ENCODE measurements at places on chromosomes 12 and 14.

GRCh38 chr12:94250130-94250529 is 101.8 kb downstream of the PLXNC1 start:
- DNase-seq = no peak

DNA sequence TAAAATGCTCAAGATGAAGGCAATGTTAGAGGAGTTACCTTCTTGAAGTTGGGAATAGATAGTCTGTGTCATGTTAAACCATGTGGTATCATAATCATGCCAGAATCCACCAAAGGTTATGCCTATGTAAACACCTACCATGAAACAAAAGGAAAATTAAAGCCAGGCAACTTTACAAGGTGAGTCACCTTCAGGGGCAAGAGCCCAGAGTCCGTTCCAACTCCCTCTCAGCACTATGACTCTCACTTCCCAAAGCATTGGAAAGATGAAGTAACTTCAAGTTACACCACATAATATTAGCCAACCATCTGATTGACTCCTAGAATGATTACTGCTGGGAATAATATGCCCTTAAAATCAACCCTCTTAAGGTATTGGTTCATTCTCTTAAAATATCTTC is 38.5 kb downstream of the CATSPERB start:
- DNase-seq = no peak

DNA sequence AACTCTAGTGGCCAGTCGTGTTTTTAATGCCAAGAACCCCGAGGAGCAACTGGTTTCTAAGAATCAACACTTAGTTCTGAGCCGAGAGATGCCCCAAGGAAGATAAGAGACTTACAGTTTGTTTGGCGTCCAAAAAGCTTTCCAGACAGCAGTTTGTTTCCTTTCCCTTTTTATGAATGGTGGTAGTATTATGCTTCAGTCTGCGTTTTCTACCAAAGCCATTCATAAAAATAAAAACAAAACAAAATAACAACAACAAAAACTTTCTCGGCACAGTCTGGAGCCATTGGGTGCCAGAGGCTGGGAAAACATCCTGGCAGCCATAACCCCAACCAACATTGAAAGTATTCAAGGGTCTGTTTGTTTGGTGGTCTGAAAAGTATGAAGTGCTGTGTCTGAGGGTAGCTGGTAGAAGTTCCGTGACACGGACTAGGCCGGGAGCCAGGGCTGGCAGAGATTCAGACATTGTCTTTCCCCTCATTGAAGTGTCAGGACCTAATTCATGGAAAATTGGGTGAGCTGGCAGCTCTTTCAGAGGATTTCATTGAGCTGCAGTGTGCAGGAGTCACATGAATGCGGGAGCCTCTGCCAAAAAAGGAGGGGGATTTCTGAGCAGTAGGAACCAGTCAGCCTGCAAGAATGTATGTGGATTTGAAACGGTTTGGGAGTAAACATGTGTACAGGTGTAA is 124.2 kb downstream of the HMGA2 start:
- no peak for DNase-seq

DNA sequence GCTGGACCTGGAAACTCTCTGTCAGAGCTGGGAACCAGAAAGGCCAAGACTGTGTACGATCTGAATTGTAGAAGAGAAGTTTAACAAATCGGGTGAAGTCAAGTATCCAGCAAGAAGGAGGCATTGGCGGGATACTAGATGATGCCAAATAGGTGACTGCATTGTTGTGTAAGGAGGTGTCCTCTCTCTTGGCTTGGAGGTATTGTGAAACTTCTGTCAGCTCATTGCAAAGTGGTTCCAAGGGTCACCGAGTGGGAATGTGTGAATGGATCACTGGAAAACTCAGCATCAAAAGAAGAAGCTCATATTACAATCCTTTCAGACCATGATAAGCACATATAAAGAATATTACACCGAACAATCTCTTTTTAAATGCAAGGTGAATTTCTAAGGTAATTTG is 11.7 kb downstream of the NAV3 start:
- no peak for DNase-seq

DNA sequence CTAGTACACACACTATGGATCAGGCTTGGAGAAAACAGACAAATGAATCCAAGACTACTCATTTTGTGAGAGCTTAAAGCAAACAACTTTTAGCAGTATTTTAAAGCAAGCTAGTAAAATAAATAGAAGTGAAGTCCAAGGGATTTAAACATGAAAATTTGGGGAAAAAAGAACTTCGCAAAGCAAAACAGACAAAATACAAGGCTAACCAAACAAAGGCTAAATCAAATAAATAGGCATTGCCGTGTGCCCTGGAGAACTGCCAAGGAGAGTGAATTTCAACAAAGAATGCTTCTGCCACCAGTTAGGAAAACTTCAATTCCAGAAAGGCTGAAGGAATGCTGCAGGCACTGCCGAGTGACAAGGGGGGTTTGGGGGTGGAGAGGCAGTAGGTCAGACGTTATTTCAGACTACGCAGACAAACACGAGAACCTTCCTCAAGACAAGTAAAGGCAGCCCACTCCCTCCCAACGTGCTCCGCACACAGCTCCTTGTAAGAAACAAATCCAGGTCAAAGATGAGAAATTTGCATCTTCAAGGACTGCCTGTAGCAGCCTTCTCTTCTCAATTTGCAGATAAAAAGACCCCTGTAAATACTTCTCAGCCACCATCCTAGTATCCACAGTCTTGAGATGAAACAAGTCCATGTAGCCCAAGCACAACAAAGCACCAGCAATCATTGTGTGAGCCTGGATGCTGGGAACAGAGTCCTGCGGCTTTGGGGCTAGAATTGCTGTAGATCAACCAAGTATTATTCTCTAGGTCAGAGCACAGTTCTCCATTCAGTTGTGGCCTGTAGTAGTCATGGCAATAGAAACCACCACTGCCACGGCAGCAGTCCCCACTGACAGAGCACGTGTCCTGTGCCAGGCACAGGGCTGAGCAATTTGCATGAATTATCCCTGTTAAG is 43.3 kb downstream of the EFCAB11 start:
- no peak for DNase-seq

DNA sequence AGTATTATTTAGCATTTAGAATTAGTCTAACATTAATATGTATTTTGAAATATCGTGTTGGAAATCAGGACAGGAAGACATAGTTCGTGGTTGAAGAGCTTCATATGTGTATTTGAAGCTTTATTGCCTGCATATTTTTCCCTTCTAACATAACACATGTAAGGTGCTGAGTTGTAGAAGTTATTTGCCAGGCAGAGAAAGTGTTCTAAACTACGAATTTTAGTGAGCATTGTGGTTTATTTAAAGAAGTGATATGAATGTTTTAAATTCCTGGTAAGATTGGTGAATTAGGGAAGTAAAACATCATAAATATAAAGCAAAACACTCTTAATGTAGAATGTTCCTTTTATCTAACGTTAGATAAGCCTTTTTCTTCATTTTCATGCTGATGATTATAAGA is 2.5 kb downstream of the RASSF3 start:
- DNase-seq = no peak

DNA sequence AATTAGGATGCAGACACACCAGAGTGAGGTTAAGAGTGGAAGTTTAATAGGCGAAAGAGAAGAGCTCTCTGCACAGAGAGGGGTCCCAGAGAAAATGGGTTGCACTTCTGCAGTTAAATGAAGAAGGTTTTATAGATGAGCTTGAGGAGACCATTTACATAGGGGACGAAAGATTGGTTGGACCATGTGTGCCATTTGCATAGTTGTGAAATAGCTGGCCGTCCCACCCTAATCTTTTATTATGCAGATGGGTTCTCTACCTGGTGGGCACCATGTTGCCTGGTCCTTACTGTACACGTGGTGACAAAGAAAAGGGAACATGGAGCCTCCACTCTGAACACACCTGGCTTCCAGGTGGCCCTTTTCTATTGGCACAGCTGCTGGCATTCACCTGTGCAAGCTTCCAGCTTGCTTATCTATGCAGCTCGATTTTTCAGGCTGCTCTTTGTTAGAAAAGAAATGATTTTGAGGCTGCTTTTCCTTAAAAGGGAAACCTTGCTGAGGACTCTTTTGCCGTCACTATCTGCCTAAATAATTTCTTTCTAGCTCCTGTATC is 67.1 kb upstream of the SRSF5 start:
- no peak for DNase-seq

- no peak for DNase-seq
These were observed 389.6 kb upstream of the DDHD1 start for GRCh38 chr14:53542732-53543131.

GRCh38 chr12:61916831-61917230 is 343.4 kb upstream of the USP15 start:
- DNase-seq = no peak

GRCh38 chr14:64812412-64812811 is 67.3 kb downstream of the SPTB start:
- no peak for DNase-seq

- no peak for DNase-seq
These were observed 179.0 kb downstream of the LRFN5 start for GRCh38 chr14:41785696-41786095.

GRCh38 chr14:90268420-90268819 is 12.1 kb downstream of the PSMC1 start:
- no peak for DNase-seq

GRCh38 chr14:71995741-71996140 is 63.5 kb downstream of the RGS6 start:
- DNase-seq = no peak

- no peak for DNase-seq
These were observed 44.5 kb upstream of the AMN1 start for GRCh38 chr12:31773223-31773750.

GRCh38 chr14:42228611-42229010 is 621.9 kb downstream of the LRFN5 start:
- no peak for DNase-seq

DNA sequence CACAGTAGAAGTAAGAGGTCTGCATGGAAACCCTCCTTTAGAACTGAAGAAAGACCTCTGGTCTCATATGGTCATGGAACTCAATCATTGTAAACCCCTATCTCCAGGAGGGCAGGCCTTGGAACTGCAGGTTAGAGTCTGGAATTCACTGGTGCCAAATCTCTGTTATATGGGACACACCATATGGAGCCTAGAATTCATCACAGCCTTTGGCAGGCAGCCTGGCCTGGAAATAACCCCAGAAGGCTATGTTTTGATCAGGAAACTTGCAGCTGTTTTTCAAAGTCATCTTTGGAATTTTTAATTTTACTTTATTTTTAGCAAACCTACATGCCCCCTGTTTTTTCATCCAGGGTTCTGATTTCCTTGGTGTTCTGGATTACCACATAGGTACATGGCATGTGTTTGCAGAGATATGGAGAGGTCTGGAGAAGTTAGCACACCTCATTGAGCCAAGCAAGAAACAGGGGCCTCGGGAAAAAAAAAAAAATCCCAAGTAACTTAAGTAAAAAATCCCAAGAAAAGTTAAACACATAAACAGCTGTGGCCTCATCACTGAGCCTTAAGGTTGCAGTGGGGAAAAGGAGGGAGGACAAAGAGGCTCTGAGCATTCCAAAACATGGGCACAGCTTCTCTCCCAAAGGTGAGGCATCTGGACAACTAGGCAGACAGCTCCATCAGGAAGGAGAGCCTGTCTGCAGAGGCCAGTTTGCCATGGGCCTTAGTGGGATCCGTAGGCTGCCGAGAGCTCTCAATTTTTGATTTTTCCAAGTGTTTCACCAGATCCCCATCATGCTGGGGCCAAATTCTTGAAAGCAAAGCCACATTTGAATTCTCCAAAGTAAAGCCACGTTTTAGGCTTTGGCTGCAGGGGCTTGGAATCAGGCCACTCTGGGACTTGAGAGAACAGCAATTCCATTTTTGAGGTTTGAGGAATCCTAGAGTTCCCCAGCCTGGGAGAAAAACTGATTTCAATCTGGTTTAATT is 339.6 kb upstream of the TBX3 start:
- DNase-seq = no peak

- DNase-seq = no peak
These were observed 59.1 kb upstream of the OTOGL start for GRCh38 chr12:80040075-80040738.

DNA sequence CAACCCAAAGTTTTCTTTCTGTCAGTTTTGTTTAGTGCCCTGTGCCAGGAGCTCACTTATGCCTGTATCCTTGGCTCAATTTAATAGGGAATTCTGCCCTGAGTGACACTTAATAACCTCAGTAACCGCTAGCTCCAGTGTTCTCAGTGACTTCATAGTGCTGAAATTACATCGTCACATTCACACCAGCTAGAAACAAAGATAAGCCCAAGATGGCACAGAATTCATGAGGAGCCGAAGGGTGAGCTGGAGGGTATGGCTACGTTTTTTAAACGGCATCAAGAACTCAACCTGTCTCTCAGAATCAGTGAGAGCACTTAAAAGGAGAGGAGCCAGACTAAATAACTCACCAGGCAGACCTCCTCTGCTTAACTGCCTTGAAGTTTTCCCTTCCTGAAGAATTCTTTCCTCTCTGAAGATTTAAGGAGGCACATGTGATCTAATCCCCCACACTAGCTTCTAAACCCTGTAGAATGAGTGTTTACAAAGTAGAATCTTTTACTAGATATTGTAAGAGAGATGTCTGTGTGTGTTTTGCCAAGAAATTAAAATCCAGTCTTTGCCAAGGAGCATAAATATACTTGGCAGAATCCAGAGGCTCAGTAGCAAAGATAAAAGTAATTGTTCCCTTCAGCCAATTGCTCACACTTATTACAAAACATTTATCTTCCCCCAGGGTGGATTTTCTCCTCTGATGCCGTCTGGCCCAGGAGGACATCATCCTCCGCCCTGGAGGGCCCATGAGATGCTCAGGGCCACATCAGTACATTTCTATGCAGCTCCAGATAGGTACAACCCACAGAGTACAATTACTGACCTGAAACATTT is 37.3 kb downstream of the PTGER2 start:
- no peak for DNase-seq

DNA sequence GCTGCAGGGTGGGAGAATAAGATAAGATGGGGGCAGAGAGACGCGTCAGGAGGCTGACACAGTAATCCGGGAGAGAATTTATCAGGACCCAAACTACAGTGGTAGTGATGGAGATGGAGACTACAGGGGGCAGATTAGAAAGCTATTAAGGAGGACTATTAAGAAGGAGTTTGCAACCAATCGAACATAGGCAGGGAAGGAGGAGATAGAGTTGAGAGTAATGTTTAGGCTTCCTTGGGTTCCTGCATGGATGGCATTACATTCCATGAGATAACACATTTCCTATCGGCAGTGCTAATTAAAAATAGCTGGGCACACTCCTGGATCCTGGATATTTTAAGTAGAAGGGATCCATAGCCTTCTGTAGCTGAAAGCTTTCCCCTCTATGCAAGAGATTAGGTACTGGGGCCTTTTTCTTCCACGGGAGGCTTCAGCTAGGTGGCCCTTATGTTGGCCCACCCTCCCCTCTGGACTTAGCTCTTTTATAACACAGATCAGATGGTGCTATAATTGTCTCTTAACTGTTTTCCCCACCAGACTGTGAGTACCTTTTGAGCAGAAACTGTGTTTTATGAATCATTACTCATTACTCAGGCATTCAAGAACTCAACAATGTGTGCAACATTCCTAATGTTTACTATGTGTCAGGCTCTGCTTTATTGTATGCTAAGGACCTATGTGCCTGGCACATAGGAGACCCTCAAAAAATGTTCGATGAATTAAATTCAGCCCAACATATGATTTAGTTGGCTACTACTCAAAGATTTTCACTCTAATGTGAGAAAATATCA is 113.0 kb downstream of the RMST start:
- no peak for DNase-seq

DNA sequence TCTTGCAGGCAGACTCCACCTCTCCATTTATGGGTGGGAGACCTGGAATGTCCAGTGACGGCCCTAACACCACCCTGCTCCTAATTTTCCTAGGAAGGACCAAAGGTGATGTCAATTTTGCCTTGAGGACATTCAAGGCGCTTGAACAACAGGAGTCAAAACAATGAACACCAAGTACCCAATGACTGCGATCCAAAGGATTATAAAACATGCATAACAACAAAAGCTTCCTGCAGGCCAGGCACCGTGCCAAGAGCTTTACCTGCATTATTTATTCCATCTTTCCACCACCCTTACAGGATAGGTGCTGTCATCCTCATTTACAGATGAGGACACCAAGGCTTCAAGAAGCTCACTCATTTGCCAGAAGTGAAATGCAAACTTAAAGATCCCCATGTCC is 15.2 kb upstream of the FOXN3 start:
- DNase-seq = no peak

All from stimulated activated CD8-positive, alpha-beta memory T cell treated with anti-CD3 and anti-CD28 coated beads, Interleukin-7, amount 100 ng/mL, for 4 hours (primary cell).